ENCODE measurements at places on chromosomes 13 and 19. TPM values are rescaled to one million over a fixed set of nuclear protein-coding genes. Genes with fewer than 3 reads are reported as not detected.

Gene SHISA2
- 2.0 TPM for total RNA-seq

Gene CD22
- 7.1 TPM for total RNA-seq

Gene PSG1
- not detected for total RNA-seq

Gene FXYD1
- total RNA-seq: 4.8 TPM

Gene EDNRB
- total RNA-seq: not detected

Gene SYCN
- 1.7 TPM for total RNA-seq

Gene CALR3
- not detected for total RNA-seq

- H3K4me3 ChIP-seq: no peak overlapping the region
- peaks cover 10% of the 10 kb centered on the region for H3K36me3 ChIP-seq
- peak overlapping the region; percentile 88 for H3K27ac ChIP-seq
- H3K27me3 ChIP-seq: no peaks in the 10 kb centered on the region
- no peak for DNase-seq
Measured at GRCh38 chr19:1247748-1248138, 640 bp upstream of the MIDN start.

- DNase-seq: no peak
- no peaks in the 10 kb centered on the region for H3K4me1 ChIP-seq
- H3K4me3 ChIP-seq: no peak overlapping the region
- peaks cover 18% of the 10 kb centered on the region for H3K36me3 ChIP-seq
Measured at GRCh38 chr19:7988307-7988706, 17.1 kb downstream of the ELAVL1 start.

- no peak overlapping the region for H3K4me3 ChIP-seq
- H3K4me1 ChIP-seq: no peaks in the 10 kb centered on the region
- no peak overlapping the region for H3K27ac ChIP-seq
- H3K27me3 ChIP-seq: no peaks in the 10 kb centered on the region
- no peak for DNase-seq
- H3K36me3 ChIP-seq: no peaks in the 10 kb centered on the region
Measured at GRCh38 chr13:39257642-39258041, 219.4 kb downstream of the NHLRC3 start.

DNA sequence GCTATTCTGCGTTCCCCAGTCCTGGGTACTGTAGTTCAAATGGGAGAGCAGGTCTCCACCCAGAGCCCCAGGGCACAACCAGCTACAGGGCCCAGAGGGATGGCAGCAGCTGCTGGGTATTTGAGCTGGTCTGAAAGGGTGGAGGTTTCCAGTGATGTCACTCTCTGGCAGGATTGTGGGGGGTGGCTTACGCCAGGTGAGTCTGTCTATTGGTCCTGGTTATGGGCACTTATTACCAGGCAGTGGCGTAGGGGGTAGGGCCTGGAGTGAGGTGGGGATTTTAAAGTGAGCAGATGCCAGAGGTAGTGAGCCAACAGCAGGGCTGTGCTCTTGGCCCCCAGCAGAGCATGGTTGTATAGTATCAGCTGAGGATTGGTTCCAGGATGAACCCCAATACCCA is 6.2 kb downstream of the RPS19 start:
- no peaks in the 10 kb centered on the region for H3K27me3 ChIP-seq
- peak overlapping the region; percentile 36 for H3K27ac ChIP-seq
- no peak for DNase-seq
- H3K4me3 ChIP-seq: no peak overlapping the region
- H3K4me1 ChIP-seq: peaks cover 46% of the 10 kb centered on the region

GRCh38 chr13:110910013-110910890 is 4.6 kb downstream of the ANKRD10 start:
- H3K4me3 ChIP-seq: no peak overlapping the region
- peaks cover 19% of the 10 kb centered on the region for H3K4me1 ChIP-seq
- H3K36me3 ChIP-seq: peaks cover 36% of the 10 kb centered on the region
- no peak for DNase-seq
- no peaks in the 10 kb centered on the region for H3K27me3 ChIP-seq
- H3K27ac ChIP-seq: no peak overlapping the region

DNA sequence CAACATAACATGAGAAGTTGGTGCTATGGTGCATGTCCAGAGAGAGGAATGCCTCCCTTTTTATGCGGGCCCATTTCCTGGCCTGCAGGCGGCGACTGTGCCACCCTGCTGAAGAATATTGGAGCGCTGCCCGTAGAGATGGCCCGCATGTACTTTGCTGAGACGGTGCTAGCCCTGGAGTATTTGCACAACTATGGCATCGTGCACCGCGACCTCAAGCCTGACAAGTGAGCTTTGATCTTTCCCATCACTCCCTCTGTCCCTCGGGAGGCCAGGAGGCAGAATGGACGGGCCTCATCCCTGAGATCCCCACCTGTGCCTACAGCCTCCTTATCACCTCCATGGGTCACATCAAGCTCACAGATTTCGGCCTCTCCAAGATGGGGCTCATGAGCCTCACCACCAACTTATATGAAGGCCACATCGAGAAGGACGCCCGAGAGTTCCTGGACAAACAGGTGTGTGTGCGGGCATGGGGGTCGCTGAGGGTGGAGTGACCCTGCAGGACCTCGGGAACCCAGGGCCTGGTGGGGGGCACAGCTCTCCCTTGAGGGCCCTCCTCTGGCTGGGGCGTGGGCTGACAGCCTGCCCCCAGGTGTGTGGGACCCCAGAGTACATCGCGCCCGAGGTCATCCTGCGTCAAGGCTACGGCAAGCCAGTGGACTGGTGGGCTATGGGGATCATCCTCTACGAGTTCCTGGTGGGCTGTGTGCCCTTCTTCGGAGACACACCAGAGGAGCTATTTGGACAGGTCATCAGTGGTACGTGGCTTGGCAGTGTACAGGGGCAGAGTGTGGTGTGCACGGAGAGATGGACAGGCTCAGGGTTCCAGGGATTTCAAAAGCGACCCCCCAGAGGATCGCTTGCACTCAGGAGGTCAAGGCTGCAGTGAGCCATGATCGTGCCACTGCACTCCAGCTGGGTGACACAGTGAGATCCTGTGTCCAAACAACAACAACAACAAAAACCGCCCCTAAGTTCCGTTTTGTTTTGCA is 16.2 kb downstream of the DNASE2 start:
- H3K4me1 ChIP-seq: peaks cover 5% of the 10 kb centered on the region
- no peak overlapping the region for H3K27ac ChIP-seq
- H3K27me3 ChIP-seq: peaks cover 50% of the 10 kb centered on the region
- no peak for DNase-seq

DNA sequence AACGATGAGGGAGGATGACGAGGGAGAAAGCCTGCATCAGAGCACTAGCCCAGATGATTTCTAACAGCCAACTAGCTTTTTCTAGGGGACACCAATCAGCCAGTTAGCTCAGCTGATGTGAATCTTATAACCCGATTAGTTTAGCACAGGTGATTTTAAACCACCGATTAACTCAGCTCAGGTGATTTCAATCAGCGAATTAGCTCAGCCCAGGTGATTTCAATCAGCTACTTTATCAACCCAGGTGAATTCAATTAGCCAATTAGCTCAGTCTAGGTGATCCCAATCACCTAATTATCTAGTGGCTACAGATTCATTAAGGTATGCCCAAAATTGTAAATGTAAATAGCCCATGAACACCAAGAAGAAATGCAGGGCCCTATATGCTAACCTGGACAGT is 146.9 kb downstream of the ZNF486 start:
- peaks cover 4% of the 10 kb centered on the region for H3K27me3 ChIP-seq
- H3K27ac ChIP-seq: no peak overlapping the region
- no peaks in the 10 kb centered on the region for H3K4me1 ChIP-seq
- DNase-seq: no peak
- H3K4me3 ChIP-seq: no peak overlapping the region

- H3K4me1 ChIP-seq: no peaks in the 10 kb centered on the region
- no peak for DNase-seq
- H3K4me3 ChIP-seq: no peak overlapping the region
- no peaks in the 10 kb centered on the region for H3K27me3 ChIP-seq
- H3K36me3 ChIP-seq: no peaks in the 10 kb centered on the region
Measured at GRCh38 chr13:44703371-44703770, 127.2 kb upstream of the TSC22D1 start.

DNA sequence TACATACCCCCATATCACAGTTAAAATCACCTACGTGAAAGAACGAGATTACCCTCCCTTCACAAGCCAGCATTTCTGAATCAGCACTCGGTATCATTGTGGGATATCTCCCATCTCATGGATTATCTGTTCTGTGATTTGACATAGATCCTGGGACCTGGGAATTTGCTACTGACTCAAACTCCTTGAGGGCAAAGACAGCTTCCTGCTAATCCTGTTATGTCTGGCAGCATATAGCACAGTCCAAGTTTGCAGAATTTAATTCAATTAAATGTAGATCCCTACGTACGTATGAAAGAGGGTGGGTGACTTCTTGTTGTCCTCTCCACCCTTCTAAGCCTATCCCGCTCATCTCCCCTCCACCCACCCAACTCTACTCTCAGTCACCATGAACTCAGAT is 476.5 kb downstream of the KLF5 start:
- H3K36me3 ChIP-seq: no peaks in the 10 kb centered on the region
- no peaks in the 10 kb centered on the region for H3K27me3 ChIP-seq
- H3K27ac ChIP-seq: no peak overlapping the region
- DNase-seq: no peak

DNA sequence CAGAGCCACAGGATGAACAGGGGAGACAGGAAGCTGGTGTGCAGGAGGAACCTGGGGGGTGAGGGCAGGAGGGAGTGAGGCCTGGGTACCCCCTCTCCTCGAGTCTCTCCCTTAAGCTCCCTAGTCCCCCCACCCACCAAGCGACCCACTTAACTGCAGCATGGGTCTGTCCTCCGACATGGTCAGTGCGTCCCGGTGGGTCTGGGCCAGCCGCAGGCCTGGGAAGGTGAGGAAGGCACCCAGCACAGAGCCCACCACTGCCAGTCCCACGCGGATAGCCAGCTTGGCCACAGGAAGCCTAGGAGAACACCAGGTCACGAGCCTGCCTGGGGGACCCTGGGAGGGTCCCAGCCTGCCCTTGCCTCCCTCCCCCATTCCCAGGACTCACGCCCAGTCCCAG is 16.9 kb downstream of the TMEM161A start:
- H3K27me3 ChIP-seq: no peaks in the 10 kb centered on the region
- H3K4me3 ChIP-seq: no peak overlapping the region
- no peak for DNase-seq
- no peaks in the 10 kb centered on the region for H3K4me1 ChIP-seq
- no peak overlapping the region for H3K27ac ChIP-seq

DNA sequence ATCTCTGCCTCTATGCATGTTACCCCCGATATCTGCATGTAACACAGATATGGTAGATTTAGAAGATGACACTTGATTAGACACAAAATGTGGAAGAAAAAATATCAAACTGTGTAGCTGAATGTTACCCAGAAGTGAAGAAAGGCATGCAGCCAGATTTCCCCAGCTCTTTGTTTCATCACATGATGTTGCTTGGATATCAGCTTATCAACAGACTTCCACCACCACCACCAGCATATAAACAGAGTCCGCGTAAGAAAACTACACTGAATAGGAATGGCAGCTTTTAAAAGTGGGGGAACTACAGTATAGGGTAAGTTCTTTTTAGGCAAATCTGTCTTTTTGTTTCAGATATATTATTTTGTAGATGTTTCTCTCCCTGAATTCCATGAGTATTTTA is at the start of gene FAM216B:
FAM216B (plus strand) TSS at position 233 of the 400 bp plus-strand sequence. CDS start 2,484 bp downstream, outside the sequence.
- H3K4me1 ChIP-seq: no peaks in the 10 kb centered on the region
- H3K27ac ChIP-seq: no peak within 1 kb of the TSS
- DNase-seq: no peak
- H3K36me3 ChIP-seq: no peaks in the 10 kb centered on the region

GRCh38 chr19:2454962-2455850 is 1.6 kb downstream of the LMNB2 start:
- DNase-seq: no peak
- H3K4me1 ChIP-seq: peaks cover 26% of the 10 kb centered on the region
- H3K4me3 ChIP-seq: peak overlapping the region; percentile 90
- H3K27ac ChIP-seq: peak overlapping the region; percentile 57
- H3K36me3 ChIP-seq: peaks cover 4% of the 10 kb centered on the region

Data from T-cell (primary cell).